ENCODE measurements at places on chromosomes 1 and 21.

DNA sequence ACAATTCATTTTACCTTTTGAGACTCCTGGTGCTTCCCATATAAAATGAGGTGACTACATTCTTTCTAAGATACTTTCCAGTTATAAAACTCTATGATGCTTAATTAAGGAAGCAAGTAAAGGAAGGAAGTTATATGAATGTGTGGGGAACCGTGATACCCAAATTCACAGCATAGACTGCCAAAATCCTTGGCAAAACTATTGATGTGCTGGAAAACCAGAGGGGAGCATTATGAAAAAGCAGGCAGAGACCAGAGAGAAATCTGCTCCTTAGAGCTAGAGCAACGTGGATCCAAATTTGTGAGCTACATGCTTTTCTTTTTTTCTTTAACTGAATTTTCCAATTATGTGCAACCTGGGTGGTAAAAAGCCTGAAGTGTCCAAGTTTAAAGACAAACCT, 201.4 kb upstream of the USP25 start:
- DNase-seq: no peak

- DNase-seq: no peak
Observed at GRCh38 chr1:52424813-52425212, 20.4 kb downstream of the PRPF38A start.

- DNase-seq: no peak
Observed at GRCh38 chr21:37828991-37829390, 87.3 kb downstream of the KCNJ6 start.

DNA sequence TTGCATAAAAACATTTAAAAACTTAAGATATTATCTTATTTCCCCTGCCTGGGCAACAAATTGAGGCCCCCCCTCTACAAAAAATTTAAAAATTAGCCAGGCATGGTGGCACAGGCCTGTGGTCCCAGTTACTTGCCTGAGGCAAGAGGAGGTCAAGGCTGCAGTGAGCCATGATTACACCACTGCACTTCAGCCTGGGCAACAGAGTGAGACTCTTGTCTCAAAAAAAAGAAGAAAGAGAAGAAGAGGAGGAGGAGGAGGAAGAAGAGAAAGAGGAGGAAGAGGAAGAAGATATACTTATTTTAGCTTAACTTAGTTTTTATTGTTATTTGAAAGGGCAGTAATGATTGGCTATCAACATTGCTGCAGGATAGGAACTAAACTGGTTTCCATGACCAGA, 73.8 kb upstream of the IPO9 start:
- DNase-seq: no peak

- no peak for DNase-seq
Observed at GRCh38 chr1:82452096-82452495, 651.4 kb downstream of the ADGRL2 start.

Measured in stimulated activated CD8-positive, alpha-beta memory T cell treated with anti-CD3 and anti-CD28 coated beads, Interleukin-2, amount 100 ng/mL, for 1 hour (primary cell).